ENCODE measurements at places on chromosomes 6 and 20.

- peak; percentile 85 for DNase-seq
Measured at GRCh38 chr6:27478706-27479318, 5.9 kb upstream of the ZNF184 start.

- no peak for DNase-seq
Measured at GRCh38 chr6:14806101-14806500, 439.8 kb upstream of the JARID2 start.

DNA sequence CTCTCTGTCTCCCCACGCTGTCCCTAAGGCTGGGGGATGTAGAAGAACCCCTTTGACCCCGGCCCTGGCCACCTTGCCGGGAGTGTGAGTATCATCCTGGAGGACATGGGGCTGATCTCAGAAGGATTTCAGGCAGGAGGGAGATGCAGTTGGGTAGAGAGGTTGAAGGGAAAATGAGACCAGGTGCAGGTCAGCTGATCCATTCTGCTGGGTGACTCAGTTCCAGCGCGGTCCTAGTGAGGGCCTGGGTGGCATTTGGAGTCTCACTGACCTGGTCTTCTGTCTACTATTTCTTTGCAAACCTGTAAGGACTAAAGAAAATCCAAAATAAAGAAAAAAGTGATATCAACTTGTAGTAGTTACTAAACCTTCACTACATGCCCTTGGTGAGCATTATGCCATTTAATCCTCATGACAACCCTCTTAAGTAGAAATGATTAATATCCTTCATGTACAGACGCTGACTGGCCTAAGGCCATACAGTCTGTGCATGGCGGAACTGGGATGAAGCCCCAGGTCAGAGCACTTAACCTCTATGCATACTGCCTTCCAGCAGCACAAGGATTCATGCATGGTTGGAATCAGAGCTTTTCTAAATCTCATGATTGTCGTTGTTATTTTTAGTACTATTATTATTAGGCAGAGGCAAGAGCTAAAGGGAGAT lies 106.3 kb downstream of the ZDHHC14 start:
- DNase-seq: no peak

DNA sequence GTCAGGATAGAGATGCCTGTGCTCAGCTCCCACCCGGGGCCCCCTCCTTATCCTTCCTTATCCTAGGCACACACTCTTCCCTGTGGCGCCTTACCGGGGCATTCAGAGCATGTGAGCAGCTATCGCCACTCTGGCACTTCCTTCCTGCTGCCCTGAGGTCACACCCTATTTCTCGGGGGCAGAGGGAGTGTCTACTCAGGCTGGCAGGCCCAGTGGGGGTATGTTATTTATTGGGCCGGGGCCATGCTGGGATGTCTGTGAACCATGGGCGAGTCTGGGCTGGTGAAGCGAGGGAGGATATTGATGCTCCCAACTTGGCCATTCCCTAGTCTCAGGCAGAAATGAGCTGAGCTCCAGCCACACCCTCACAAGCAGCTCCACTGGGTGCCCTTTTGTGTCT lies 3.9 kb upstream of the LY6G6D start:
- DNase-seq: no peak

- no peak for DNase-seq
Measured at GRCh38 chr6:67009818-67010217, 1302.8 kb upstream of the EYS start.

DNA sequence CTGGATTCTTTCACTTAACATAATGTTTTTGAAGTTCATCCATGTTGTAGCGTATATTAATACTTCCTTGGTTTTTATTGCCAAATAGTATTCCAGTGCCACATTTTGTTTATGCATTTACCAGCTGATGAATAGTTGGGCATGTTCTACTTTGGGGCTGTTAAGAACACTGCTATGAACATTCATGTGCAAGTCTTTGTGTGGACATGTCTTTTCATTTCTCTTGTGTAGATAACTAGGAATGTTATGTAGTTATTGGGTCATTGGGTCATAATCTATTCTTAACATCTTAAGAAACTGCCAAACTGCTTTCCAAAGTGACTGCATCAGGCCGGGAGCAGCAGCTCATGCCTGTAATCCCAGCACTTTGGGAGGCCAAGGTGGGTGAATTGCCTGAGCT lies 43.8 kb upstream of the GLP1R start:
- DNase-seq: no peak

- DNase-seq: no peak
Measured at GRCh38 chr6:161745594-161746141, 471.8 kb upstream of the AGPAT4 start.

DNA sequence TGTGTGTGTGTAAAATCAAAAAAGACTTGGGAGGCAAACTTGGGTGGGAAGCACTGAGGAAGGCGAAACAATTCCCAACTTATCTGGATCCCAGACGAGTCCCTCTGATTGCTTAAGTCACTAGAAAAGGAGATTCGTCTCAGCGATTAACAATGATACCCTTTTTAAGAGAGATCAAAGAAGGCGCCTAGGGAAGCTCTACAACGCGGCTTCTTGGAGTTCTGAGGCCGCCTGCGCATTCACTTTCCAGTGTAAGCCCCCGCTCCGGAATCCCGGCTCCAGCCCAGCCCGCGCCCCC lies 8.7 kb upstream of the TBX18 start:
- no peak for DNase-seq

- no peak for DNase-seq
Measured at GRCh38 chr6:8446391-8446790, 11.0 kb upstream of the SLC35B3 start.

DNA sequence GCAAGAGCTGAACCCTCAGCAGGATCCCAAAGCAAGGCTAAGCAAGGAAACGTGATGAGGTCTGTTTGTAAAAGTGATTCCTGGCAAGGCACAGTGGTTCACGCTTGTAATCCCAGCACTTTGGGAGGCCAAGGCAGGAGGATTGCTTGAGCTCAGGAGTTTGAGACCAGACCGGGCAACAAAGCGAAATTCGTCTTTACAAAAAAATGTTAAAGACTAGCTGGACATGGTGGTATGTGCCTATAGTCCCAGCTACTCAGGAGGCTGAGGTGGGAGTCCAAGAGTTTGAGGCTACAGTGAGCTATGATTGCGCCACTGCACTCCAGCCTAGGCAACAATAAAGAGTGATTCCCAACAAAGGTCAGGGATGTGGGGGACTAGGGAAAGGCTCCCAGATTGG lies 4.1 kb upstream of the XKR7 start:
- DNase-seq: no peak

- no peak for DNase-seq
Measured at GRCh38 chr6:42448927-42449659, 2.6 kb downstream of the TRERF1 start.

DNA sequence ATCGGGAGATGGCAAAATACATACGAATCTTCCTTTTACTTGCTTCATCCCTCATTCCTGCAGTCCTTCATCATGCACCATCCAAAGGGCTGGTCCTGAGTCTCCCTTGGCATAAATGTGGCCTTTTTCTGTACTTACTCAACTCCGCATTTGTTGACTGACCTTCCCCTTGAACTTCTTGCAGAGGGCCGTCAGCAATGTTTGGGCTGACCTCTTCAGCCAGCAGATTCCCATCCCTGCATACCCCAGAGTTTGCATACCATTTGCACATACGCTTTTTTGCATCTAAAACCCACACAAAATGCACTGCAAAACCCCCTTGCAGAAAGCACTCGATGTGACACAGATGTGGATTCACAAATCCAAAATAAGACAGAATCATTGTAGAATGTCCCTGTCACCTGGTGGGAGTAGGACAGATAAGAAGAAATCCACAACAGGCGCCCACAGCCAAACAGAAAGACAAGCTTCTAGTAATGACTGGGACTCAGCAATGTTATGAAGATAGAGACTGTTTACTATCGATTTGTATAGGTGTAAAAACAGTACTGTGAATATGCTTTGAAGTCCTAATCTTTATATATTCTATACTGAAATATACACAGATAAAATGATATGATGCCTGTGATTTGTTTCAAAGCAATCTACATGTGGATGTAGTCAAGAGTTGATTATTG lies 45.8 kb downstream of the TBC1D7 start:
- DNase-seq: no peak

- no peak for DNase-seq
Measured at GRCh38 chr6:10884245-10884972, 2.4 kb upstream of the SYCP2L start.

- DNase-seq: no peak
Measured at GRCh38 chr6:132314432-132314831, 86.8 kb downstream of the MOXD1 start.

DNA sequence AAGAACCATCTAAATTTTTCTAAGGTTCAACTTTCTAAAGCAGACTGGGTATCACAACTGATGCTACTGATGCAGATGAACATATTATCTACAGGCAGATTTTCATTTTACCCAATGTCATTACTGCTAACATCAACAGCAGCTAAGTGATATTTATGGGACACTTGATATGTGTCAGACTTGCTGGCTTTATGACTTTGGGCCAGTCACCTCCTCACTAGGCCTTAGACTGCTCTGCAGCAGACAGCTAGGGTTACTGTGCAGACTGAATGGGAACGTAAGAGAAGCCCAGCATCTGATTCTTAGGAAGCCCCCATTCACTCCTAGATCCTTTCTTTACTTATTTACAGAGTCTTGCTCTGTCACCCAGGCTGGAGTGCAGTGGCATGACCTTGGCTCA lies 66.2 kb downstream of the MYH7B start:
- DNase-seq: no peak

GRCh38 chr6:31285486-31285885 lies 13.6 kb upstream of the HLA-C start:
- DNase-seq: no peak

- DNase-seq: no peak
Measured at GRCh38 chr6:114053791-114054190, 82.8 kb upstream of the HDAC2 start.

Data from hippocampal formation (tissue), 2 donors.